ENCODE measurements at places on chromosomes 4 and X.

DNA sequence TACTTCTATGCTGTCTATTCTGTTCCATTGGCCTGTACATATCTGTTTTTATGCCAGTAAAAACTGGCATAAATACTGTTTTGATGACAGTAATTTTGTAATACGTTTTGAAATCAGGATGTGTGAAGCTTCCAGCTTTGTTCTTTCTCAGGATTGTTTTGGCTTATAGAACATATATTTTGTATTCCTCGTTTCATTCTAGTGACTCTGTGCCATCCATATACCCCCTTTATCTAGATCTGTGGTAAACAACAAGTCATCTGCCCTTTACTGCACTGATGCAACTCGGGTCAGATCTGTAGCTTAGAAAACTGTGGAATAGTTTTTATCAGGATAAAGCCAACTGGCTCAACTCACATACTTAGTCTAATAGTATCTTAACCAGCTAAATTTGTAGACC lies 233.7 kb downstream of the PRDM5 start:
- no peak for DNase-seq

- DNase-seq = no peak
Measured at GRCh38 chr4:28014469-28014868, 1153.8 kb downstream of the STIM2 start.

- no peak for DNase-seq
Measured at GRCh38 chr4:74041418-74041817, 2.9 kb upstream of the CXCL3 start.

- no peak for DNase-seq
Measured at GRCh38 chr4:90842960-90843359, 715.8 kb downstream of the CCSER1 start.

DNA sequence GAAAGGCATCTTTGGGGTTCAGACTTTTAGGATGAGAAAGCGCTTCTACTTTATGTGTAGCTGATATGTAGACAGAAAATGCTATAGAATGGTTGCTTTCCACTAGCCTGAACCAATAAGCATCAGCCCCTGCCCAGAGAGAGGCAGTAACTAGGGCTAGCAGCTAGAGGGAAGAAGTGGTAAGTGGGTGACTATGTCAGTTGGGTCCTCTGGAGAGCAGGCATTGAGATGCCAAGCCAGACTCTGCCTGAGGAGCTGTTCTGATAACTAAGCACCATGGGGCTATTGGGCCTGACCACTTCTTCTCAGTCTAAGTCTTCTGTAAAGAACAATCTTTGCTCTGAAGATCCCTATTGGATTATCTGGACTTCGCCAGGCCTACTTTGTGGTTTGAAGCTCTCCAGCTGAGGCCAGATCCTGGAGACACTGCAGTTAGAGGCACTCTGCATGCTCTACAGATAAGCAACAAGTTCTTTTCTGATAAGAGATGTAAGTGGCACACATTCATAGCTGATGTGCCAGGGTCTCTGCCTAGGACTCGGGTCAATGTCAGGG lies 146.1 kb downstream of the RBM46 start:
- no peak for DNase-seq

- DNase-seq = no peak
Measured at GRCh38 chr4:153036931-153037482, 100.9 kb downstream of the FHDC1 start.

Data from T-helper 17 cell (primary cell).